ENCODE measurements at places on chromosomes 7 and 10. TPM values are rescaled to one million over a fixed set of nuclear protein-coding genes. Genes with fewer than 3 reads are reported as not detected.

GRCh38 chr7:55120501-55121198, 101.8 kb downstream of the EGFR start:
- ATAC-seq = peak; percentile 42

Gene IL6
- not detected for total RNA-seq

Gene SLC18A3
- not detected for total RNA-seq

- no peak for ATAC-seq
Measured at GRCh38 chr7:26507108-26507987, 215.7 kb downstream of the SNX10 start.
